Fibroblast of skin of right quadriceps (primary cell): ENCODE measurements at places on chromosomes 5 and 9.

- no peak for DNase-seq
Measured at GRCh38 chr9:114910541-114910940, 19.9 kb downstream of the TNFSF8 start.

DNA sequence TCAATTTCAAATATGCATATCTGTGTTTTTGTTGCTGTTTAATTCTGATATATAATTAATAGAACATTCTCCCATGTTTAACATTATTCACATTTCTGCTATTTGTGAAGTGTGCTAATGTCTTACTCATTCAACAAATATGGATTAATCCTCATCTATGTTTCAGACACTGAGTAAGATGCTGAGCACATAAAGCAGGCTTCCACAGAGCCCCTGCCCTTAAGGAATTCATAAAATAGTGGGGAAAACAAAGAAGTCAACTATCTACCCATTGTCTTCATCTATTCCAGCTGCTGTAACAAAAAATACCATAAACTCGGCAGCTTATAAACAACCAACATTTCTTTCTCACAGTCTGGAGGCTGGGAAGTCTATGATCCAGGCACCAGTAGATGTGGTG, 333.3 kb downstream of the SEMA5A start:
- peak; percentile 58 for DNase-seq

DNA sequence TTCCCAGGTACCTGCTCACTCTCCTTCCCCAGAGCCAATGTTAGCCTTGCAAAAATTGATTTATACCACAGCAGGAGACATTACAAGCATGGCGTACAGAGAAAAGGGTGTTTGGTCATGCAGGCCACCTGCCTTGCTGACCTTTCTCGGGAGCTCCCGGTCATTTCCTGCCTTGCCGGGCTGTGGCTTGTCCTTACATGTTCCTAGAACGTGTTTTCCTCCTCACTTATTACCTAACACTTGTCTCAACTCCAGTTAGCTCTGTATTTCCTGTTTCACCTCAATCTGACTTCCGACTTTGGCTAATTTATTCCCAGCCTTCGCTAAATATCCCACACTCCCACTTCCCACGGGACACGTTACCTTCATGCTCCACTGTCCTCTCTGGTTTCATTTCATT, 282.5 kb downstream of the ICE1 start:
- DNase-seq, result no peak

- DNase-seq, result no peak
Measured at GRCh38 chr5:119330367-119331183, 25.2 kb upstream of the TNFAIP8 start.

DNA sequence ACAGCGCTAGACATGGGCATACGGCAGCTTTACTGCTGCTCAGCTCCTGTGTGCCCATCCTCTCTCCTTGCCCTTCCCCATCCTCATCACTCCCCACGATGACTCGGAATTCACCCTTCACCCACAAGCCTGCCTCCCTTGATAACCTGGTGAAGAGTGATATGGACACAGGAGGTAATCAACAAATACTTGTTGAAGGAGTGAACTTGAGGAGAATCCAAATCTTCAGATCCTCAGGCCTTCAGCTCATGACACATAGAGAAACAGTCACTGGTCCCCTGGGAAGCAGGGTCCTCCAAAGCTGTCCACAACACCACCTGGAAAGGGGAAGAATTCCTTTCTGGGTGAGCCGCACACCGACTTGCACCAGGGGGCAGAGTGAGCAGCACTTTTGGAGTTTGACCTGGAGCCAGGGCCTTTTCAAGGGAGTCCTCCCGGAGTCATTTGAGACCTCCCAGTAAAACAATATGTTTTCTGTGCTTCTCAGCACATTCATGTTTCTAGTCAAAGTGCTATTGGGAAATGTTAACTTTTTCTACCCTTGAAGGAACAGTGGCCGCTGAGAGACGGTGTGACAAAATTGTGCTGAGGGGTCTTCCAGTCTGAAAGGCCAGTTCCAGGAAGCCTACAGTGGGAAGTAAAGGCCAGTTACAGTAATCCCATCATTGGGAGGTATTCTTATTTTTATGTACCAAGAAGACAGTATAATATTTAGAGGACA, 332.3 kb downstream of the CWC27 start:
- DNase-seq, result peak; percentile 85

- DNase-seq, result no peak
Measured at GRCh38 chr5:97094579-97095317, 47.7 kb downstream of the LIX1 start.

- DNase-seq, result no peak
Measured at GRCh38 chr5:179184521-179185050, 124.4 kb downstream of the ZNF354C start.

DNA sequence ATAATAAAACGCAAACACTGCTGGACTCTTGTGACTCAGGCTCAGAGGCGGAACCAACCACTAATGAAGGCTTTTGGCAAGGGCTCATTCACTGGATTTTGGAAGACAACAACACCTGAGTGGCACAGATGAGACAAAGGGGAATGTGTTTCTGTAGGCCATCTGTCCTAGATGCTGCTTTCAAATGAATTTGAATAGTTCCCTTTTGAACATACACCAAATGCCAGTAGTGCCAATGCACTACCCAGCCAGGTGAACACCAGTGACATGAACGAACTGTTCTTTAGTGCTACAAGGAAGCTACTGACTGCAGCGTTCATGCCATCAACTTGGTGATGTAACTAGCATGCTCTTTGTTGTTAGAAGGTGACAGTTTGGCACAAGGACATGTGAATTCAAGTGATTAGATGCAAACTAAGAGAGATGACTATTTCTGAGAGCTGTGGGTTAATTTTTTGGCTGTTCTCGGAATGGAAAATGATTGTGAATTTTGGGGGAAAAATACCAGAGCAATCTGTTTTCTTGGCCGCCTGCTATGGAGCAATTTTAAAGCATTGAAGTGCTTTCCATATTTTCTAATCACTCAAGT, 173.7 kb downstream of the SLC24A2 start:
- DNase-seq, result no peak

DNA sequence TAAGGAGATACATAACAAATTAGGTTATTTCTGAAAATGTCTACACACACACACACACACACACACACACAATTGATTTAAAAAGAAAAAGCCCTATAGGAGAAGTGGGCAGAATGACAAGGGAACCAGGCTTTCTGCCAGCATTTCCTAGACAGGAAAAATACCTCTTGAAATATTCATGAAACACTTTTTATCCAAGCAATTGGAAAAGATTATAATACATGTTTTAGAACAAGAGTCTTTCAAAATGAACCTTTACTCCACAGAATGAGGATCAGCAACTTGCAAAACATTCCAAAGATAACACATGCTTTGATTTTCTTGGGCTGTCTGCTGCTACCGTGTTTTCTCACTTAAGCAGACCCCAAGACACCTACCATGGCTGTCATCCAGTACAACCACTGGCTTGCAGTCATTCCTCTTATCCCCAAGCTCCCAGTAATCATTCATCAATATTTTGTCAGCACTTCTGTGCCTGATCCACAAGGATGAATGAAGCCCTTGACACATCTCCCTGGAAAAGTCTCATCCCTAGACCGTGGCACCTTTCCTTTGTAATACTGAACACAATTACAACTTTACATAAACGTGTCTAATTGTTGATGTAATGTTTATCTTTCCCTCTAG, 717.1 kb upstream of the ZNF608 start:
- peak; percentile 67 for DNase-seq

GRCh38 chr5:13359344-13359743, 585.1 kb downstream of the DNAH5 start:
- DNase-seq, result peak; percentile 72

DNA sequence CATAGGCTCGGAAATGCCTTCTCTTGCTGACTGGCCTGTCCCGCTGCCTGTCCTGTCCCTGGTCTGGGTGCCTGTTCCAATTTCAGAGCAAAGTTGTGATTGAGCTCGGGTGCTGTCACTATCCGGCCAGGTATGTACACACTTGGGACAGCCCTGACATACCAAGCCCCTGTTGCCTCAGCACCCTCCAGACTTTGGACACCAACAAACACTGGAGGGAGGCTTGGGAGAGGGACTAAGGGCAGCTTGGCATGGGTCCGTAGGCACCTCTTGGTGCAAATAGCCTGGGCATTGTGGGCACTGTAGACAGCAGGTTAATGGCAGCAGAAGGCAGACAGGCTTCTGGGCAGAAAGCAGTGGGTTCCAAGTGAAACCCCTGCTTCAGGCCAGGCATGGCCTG, 86.3 kb upstream of the SEMA6A start:
- DNase-seq, result no peak

GRCh38 chr9:109199676-109200075, 32.6 kb upstream of the FRRS1L start:
- DNase-seq, result no peak

- DNase-seq, result no peak
Measured at GRCh38 chr9:97594381-97594921, 38.7 kb downstream of the TSTD2 start.

- no peak for DNase-seq
Measured at GRCh38 chr5:58773744-58774441, 191.0 kb downstream of the RAB3C start.

DNA sequence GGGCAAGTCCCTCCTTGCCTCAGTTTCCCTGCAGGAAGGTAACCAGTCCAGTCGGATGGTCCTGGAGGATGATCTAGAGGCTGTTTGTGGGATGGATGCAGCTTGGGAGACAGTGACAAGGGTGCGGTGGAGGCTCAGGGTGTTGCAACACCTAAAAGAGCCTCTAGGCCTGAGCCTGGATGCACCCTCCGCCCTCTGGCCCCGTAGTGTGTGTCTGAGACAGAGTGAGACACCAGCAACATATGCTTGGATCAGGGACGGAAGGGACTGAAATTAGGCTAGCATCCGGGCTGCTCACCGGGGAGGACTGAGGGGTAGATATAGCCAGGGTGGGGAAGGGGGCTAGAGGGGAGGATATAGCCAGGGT, 1.1 kb downstream of the CRAT start:
- no peak for DNase-seq

GRCh38 chr9:107976767-107977166, 487.2 kb upstream of the KLF4 start:
- DNase-seq, result no peak

DNA sequence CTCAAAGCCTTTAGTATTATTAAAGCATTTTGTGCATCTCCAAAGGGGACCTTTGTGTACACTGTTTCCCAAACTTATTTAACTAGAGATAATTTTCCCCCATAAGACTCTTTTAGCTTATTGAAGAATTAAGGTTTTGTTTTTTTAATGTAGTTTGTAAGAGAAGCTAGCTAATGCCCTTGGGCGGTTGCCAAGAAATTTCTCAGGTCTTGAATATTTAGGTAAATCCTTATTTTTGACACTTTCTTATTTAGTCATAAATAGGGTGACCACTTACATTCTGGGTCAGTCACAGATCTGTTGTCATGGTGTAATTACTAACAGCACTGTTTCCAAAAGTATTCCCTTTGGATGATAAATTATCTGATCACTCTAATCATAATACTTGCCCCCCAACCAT, 27.2 kb downstream of the TNFAIP8 start:
- no peak for DNase-seq

- DNase-seq, result no peak
Measured at GRCh38 chr5:168339109-168339771, 47.8 kb downstream of the WWC1 start.

DNA sequence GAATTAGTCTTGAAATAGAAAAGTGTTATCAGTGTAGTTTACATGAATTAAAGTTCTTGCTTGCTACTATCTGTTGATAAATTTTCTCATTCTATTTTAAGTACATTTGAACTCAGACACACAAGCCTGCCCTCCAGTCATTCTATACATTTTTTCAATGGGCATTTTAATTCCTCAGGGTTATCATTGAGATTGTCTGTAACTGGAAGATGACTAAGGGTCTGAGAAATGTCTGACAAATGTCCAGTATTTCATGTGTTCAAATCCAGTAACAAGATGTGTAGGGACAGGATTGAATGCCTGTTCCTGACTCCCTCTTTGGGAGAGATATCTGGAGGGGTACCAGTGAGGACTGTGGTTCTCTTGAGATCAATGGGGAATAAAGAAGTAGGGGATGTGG, 223.9 kb upstream of the ADAMTSL1 start:
- no peak for DNase-seq

GRCh38 chr5:174596429-174596828, 128.0 kb upstream of the MSX2 start:
- DNase-seq, result no peak

DNA sequence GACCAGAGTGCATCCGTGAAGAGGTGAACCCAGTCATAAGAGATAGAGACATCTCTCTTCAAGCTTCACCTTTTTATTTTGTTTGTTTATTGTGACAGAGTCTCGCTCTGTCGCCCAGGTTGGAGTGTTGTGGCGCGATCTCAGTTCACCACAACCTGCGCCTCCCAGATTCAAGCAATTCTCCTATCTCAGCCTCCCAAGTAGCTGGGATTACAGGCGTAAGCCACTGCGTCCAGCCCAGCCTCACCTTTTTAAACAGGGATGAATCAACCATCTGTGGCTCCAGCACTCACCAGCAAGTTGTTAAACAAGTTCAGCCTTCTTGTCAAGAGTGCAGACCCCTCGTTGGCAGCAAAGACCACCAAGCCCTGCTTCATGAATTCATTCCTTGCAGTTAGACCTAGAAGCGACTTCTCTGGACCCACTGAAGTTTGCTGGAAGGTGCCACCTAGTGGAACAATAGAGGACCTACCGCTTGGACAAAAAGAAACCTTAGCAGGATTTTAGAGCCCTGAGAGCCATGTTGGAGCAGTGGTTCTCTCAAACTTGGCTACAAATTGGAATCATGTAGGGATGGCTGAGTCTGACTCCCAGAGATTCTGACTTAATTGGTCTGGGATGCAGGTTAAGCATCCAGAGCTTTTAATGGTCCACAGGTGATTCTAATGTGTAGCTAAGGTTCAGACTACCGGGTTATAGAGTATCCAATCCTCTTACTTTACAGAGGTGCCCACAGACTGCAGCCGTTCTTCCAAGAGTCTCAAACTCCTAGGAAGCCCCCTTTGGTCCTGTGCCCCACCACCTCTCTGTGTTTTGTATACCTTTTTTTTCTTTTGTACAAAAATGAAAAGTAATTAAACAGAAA, 10.5 kb upstream of the GALNT10 start:
- DNase-seq, result peak; percentile 55

- DNase-seq, result no peak
Measured at GRCh38 chr9:135887021-135887507, 20.3 kb downstream of the CAMSAP1 start.

DNA sequence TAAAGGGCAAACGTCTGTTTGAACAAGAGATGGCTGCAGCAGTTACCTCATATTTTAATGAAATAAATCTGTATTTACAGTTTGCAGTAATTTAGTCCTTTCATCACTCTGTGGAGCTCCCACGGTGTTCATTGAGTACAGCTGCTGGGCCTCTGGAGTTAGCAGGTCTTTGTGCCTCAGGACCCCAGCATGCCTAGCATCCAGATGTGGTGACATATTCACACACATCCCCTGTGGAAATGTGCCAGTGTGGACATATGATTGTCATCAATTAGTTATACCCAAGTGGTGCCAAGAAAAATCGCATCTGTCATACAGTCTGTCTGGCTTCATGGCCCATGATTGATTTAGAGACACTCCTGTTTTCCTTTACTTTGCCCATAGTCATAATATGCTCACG, 77.3 kb downstream of the NNT start:
- peak; percentile 15 for DNase-seq

DNA sequence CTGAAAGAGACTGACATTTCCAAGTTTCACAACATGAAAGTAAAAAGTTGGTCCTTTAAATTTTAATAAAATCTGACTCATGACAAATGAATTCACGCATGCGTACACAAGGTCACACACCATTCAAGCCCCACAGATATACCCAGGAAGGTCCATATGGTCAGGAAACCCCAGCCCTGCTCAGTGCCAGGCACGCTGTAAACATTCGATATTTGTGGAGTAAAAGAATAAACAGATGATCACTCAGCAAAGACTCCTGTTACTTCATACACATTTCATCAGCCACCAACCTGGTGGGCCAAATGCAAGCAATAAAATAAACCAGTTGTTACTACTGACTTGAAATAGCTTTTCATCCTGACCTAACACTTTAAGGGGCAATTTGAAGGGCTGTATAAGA, 158.0 kb upstream of the RETREG1 start:
- DNase-seq, result peak; percentile 45
